ENCODE measurements at places on chromosomes 6 and 20. TPM values are rescaled to one million over a fixed set of nuclear protein-coding genes. Genes with fewer than 3 reads are reported as not detected.

The MGME1 gene
- total RNA-seq: 33.6 TPM

The UBD gene
- total RNA-seq: 0.93 TPM

The C20orf204 gene
- total RNA-seq: 6.1 TPM

The LY86 gene
- 1.1 TPM for total RNA-seq

The EFCAB8 gene
- total RNA-seq: 0.39 TPM

The SRSF12 gene
- 0.10 TPM for total RNA-seq

DNA sequence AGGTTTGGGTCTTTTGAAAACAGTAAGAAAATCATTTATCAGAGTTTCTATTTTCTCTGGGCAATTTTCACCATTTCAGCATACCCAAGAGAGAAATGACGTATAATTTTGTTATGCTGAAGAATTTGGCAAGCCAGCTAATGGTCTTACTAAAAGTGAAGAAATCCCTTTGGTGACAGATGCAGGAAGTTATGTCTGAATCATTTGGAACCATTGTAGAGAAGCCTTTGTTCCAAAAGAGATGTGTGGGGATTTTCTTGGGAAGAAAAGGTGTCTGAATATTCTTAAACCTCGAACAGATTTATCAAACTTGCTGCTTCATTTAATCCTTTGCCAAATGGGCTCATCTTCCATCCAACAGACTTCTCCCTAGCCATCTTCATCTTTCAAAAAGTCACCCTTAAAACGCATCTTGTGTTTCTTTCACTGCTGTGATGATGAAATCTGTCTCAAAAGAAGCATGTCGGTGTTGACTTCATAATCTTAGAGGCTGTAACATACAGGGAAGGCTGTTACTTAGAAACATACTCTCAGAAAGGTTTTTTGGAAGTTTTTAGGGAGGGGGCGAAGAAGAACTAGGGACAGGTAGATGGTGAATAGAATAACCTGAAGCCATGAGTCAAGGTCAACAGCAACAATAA, 39.5 kb downstream of the CITED2 start:
- DNase-seq: no peak
- H3K4me3 ChIP-seq: no peak overlapping the region
- H3K36me3 ChIP-seq: peaks cover 1% of the 10 kb centered on the region
- H3K4me1 ChIP-seq: no peaks in the 10 kb centered on the region
- H3K27ac ChIP-seq: no peak overlapping the region

DNA sequence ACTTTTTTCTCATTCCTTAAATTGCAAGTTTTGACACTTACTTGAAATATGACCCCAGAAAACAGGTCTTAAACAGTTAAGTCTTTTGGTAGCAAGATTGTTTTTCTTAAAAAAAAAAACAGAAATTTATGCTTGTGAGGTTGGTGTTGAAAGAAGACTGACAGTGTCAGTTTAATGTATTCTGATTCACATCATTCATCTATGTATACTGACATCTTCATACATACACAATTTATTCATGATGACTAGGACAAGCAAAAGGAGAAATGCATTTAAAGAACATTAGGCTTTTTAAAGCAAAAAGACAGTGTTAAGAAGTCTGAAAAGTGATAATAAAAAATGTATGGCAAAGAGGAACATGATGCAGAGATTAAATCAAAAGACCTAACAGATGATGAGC, 27.0 kb downstream of the MCHR2 start:
- no peaks in the 10 kb centered on the region for H3K4me1 ChIP-seq
- no peak overlapping the region for H3K27ac ChIP-seq
- H3K36me3 ChIP-seq: no peaks in the 10 kb centered on the region
- no peak overlapping the region for H3K4me3 ChIP-seq

GRCh38 chr6:161434921-161435747, 161.3 kb upstream of the AGPAT4 start:
- no peak overlapping the region for H3K4me3 ChIP-seq
- DNase-seq: no peak
- H3K27ac ChIP-seq: no peak overlapping the region
- no peaks in the 10 kb centered on the region for H3K36me3 ChIP-seq
- H3K4me1 ChIP-seq: no peaks in the 10 kb centered on the region
- no peaks in the 10 kb centered on the region for H3K27me3 ChIP-seq

DNA sequence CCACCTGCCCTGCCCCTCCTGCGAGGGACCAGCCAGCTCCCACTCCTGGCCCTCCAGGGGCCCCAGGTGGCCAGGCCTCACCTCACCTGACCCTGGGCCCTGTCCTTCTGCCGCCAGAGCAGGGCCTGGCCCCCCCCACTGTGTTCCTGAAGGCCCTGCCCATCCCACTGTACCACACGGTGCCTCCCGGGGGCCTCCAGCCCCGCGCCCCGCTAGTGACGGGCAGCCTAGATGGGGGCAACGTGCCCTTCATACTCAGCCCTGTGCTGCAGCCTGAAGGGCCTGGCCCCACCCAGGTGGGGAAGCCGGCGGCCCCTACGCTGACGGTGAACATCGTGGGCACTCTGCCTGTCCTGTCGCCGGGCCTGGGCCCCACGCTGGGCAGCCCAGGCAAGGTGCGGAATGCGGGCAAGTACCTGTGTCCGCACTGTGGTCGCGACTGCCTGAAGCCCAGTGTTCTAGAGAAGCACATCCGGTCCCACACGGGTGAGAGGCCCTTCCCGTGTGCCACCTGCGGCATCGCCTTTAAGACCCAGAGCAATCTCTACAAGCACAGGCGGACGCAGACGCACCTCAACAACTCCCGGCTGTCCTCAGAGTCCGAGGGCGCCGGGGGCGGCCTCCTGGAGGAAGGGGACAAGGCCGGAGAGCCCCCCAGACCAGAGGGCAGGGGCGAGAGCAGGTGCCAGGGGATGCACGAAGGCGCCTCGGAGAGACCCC, 27.6 kb downstream of the ZNF831 start:
- no peaks in the 10 kb centered on the region for H3K4me1 ChIP-seq
- H3K36me3 ChIP-seq: peaks cover 5% of the 10 kb centered on the region
- no peaks in the 10 kb centered on the region for H3K27me3 ChIP-seq
- no peak overlapping the region for H3K27ac ChIP-seq
- H3K4me3 ChIP-seq: no peak overlapping the region

GRCh38 chr6:11363881-11364576, 131.6 kb upstream of the NEDD9 start:
- peaks cover 99% of the 10 kb centered on the region for H3K4me1 ChIP-seq
- H3K27ac ChIP-seq: peak overlapping the region; percentile 67
- DNase-seq: no peak
- peaks cover 61% of the 10 kb centered on the region for H3K36me3 ChIP-seq
- H3K27me3 ChIP-seq: no peaks in the 10 kb centered on the region
- peak overlapping the region; percentile 29 for H3K4me3 ChIP-seq

DNA sequence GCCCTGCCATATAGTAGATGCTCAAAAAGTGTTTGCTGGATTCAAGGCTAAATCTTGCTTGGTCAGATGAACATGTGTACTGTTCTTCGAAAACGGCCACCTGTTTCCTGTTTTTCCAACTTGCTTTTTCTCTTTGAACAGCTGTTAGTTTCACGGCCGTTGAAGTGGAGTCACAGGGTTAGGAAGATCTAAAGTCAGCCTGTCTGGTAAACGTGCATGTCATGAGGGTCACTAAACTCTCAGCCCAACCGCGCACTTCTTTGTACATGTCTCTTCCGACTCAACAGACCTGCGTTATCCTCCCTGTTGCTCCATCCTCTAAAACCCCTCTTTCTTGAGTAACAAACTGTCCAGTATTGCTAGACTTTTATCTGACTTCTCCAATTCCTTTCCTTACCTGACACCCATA, 93.2 kb upstream of the MAN1A1 start:
- DNase-seq: no peak
- H3K4me1 ChIP-seq: peaks cover 44% of the 10 kb centered on the region
- H3K4me3 ChIP-seq: peak overlapping the region; percentile 48
- H3K27me3 ChIP-seq: peaks cover 2% of the 10 kb centered on the region
- peak overlapping the region; percentile 25 for H3K27ac ChIP-seq

DNA sequence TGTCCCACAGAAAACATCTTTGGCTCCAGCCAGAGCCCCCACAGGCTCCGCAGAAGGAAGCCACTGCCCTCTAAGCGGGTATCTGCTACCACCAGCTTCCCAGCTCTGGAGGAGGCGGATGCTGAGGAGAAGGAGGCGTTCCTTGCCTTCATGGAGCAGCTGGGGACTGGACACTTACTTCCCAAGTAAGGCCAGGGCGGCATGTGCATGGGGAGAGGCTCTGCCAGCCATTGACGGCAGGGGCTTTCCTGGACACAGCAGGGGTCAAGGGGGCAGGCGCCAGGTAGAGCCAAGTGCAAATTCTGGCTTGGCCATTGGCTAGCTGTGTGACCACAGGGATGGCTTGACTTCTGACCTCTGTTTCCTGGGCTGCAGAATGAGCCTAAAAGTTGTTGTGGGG, 17.8 kb downstream of the RAB44 start:
- no peak for DNase-seq
- no peaks in the 10 kb centered on the region for H3K36me3 ChIP-seq
- no peak overlapping the region for H3K27ac ChIP-seq
- peaks cover 16% of the 10 kb centered on the region for H3K27me3 ChIP-seq
- no peak overlapping the region for H3K4me3 ChIP-seq

- peaks cover 14% of the 10 kb centered on the region for H3K27me3 ChIP-seq
- no peaks in the 10 kb centered on the region for H3K4me1 ChIP-seq
- no peaks in the 10 kb centered on the region for H3K36me3 ChIP-seq
- H3K4me3 ChIP-seq: no peak overlapping the region
These were observed 127.7 kb downstream of the VEGFA start for GRCh38 chr6:43897571-43898302.

DNA sequence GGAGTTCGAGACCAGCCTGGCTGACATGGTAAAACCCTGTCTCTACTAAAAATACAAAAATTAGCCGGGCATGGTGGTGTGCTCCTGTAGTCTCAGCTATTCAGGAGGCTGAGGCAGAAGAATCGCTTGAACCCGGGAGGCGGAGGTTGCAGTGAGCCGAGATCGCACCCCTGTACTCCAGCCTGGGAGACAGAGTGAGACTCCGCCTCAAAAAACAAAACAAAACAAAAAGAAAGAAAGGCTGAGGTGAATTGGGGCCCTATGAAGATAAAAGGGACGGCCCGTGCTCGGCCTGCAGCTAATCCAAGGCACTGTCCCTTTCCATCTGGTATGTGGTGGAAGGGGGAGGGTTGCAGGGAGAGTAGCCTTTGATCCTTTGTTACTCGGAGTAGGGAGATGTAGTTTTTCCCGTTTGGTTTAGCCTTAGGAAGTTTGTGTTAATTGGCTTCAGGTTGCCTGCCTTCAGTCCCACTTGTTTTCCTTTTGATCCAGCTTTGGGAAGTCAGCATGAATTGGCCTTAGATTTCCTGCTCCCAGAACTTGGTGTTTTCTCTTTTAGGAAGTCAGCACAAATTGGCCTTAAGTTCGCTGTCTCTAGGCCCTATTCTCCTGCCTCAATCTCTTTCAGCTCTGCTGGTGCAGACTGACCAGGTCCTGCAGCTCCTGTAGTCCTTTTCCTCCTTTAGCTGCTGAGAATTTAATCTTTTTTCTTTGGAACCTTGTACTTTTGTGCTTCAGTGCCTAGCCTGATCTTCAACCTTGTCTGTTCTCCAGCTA, 36.1 kb upstream of the PAQR8 start:
- no peak overlapping the region for H3K4me3 ChIP-seq
- no peaks in the 10 kb centered on the region for H3K36me3 ChIP-seq
- no peaks in the 10 kb centered on the region for H3K4me1 ChIP-seq
- no peak for DNase-seq
- no peak overlapping the region for H3K27ac ChIP-seq

- no peaks in the 10 kb centered on the region for H3K27me3 ChIP-seq
- H3K27ac ChIP-seq: no peak overlapping the region
- no peak for DNase-seq
- H3K4me1 ChIP-seq: no peaks in the 10 kb centered on the region
- no peaks in the 10 kb centered on the region for H3K36me3 ChIP-seq
These were observed 1118.5 kb upstream of the EYS start for GRCh38 chr6:66825539-66825938.

DNA sequence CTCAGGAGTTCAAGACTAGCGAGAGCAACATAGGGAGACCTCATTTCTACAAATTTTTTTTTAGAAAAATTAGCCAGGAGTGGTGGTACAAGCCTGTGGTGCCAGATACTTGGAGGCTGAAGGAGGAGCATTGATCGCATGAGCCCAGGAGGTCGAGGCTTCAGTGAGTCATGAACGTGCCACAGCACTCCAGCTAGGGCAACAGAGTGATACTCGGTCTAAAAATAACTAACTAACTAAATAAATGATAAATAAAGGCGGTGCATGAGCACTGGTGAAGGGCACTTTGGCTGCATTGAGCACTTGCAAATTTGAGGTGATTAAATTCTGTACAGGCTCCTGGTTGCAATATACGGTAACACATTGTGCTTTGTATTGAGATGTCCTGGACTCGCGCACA, 13.5 kb downstream of the HLA-A start:
- peaks cover 5% of the 10 kb centered on the region for H3K27me3 ChIP-seq
- no peak overlapping the region for H3K27ac ChIP-seq
- H3K4me3 ChIP-seq: no peak overlapping the region

GRCh38 chr20:32429343-32429742, 71.2 kb downstream of the ASXL1 start:
- H3K27ac ChIP-seq: no peak overlapping the region
- H3K4me3 ChIP-seq: no peak overlapping the region
- DNase-seq: no peak
- peaks cover 5% of the 10 kb centered on the region for H3K4me1 ChIP-seq

GRCh38 chr6:11328613-11329247, 96.3 kb upstream of the NEDD9 start:
- H3K4me3 ChIP-seq: no peak overlapping the region
- H3K36me3 ChIP-seq: peaks cover 60% of the 10 kb centered on the region
- peaks cover 96% of the 10 kb centered on the region for H3K4me1 ChIP-seq
- H3K27me3 ChIP-seq: no peaks in the 10 kb centered on the region
- H3K27ac ChIP-seq: peak overlapping the region; percentile 65

GRCh38 chr6:25007269-25007699, 71.5 kb upstream of the RIPOR2 start:
- peak; percentile 17 for DNase-seq
- H3K27me3 ChIP-seq: no peaks in the 10 kb centered on the region
- peaks cover 4% of the 10 kb centered on the region for H3K36me3 ChIP-seq
- H3K27ac ChIP-seq: peak overlapping the region; percentile 87

DNA sequence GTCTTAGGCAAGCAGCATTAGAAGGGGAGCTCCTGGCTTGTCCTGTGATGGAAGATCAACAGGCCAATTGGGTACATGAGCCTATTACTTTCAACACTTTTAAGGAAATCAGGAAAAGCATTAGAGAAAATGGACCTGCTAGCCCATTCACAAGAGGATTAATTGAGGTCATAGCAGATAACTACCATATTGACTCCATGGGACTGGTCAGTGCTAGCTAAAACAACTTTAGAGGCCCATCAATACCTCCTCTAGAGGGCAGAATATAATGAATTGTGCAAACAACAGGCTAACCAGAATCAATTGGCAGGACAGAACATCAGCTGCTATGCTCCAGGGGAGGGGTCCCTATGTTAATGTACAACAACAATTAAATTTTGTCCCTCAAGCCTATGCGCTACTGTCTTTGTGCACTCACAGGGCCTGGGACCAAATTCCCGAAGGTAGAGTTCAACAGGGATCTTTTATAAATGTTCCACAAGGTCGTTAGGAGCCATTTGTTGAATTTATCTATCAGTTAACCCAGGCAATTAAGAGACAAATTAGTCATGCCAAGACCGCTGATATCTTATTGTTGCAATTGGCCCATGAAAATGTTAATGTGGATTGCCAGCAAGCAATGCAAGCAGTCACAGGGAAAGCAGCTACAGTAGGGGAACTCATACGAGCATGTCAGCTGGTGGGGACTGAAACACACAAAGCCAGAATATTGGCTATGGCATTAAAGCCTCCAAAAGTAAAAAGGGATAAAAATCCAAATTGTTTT, 106.6 kb upstream of the BTN3A2 start:
- peaks cover 3% of the 10 kb centered on the region for H3K27me3 ChIP-seq
- H3K4me1 ChIP-seq: peaks cover 12% of the 10 kb centered on the region
- no peak overlapping the region for H3K4me3 ChIP-seq
- H3K36me3 ChIP-seq: no peaks in the 10 kb centered on the region
